Chondrocyte (in vitro differentiated cells): ENCODE measurements at places on chromosomes 2 and 18. TPM values are rescaled to one million over a fixed set of nuclear protein-coding genes. Genes with fewer than 3 reads are reported as not detected.

DNA sequence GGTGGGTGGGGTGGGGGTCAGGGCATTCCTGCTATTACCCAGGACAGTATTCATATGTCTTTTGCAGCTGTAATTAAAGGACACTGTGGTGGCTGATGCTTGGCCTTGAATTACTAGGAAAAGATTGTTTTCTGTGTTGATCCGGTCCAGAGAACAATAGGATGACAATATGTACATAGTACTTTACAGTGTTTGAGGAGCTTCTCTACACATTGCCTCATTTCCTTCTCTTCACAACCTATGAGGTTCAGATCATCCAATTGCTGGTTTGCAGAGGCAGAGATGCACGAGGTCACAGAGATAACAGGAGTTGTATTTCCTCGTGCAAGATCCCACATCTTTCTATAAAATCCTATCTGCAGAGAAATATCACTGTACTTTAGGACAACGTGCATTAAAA lies 119.5 kb downstream of the LIPG start:
- H3K4me1 ChIP-seq, result peaks cover 4% of the 10 kb centered on the region
- no peaks in the 10 kb centered on the region for H3K36me3 ChIP-seq
- H3K4me3 ChIP-seq, result no peak overlapping the region

DNA sequence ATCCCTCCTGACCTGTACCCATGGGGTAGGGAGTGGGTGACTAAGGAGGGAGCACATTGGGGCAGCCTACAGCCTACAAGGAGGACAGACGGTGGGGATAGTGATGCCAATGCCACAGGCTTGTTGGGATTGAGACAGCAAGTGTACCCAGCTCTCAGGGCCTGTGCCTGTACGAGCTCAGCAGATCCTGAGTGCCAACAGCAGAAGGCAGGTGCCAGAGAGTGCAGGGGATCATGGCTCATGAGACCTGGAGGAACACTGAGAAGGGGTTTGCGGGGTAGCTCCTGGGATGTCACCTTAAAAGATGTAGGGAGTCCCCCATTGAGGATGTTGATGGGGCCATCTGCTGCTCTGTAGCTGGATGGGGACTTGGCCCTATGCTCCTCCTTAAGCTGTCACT lies 10.3 kb upstream of the SNED1 start:
- peaks cover 24% of the 10 kb centered on the region for H3K4me1 ChIP-seq
- no peak overlapping the region for H3K4me3 ChIP-seq
- H3K27me3 ChIP-seq, result peaks cover 11% of the 10 kb centered on the region
- H3K36me3 ChIP-seq, result no peaks in the 10 kb centered on the region
- no peak for DNase-seq

DNA sequence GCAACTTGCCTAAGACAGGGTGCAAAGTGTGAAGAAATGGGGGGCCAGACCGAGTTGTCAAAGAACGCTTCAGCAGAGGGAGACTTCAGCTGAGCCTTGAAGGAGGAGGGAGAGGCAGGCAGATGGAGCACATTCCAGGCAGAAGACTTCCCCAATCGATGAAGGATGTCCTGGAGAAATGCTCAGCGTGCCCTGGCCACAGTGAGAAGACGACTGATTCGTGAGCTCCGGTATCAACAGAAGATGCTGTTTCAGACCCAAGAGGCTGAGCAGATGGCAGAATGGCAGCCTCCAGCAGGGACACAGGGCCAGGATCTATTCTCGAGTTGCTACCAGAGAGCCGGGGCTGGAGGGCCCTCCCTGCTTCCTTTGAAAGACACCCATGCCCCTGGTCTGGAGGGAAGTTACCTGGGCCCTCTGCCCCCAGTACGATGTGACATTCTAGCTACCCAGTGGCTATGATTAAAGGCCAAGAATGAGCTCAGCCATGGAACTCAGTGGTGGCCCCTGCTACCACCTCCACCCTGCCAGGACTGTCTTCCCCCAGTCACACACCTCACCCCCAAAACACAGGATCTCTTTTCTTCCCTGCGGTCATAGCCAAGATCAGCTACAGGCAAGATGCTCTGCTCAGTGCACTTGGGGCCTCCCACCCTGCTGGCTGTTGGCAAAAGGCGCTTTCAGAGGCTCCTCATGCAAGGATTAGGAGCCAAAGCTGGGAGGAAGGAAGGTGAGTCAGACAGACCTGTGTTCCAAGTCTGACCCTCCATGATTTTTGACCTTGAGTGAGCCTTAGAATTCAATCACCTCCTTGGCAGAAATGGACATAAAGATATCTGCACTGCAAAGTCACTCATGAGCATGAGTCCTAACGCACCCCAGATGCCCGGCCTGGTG lies 84.3 kb downstream of the TFCP2L1 start:
- H3K27me3 ChIP-seq, result no peaks in the 10 kb centered on the region
- H3K4me1 ChIP-seq, result peaks cover 19% of the 10 kb centered on the region
- DNase-seq, result no peak
- H3K27ac ChIP-seq, result no peak overlapping the region

PFN4 gene
- total RNA-seq, result 1.3 to 1.4 TPM (median 1.3 TPM) in 3 replicates

GRCh38 chr2:7697052-7697451 lies 779.8 kb downstream of the RNF144A start:
- DNase-seq, result no peak
- no peak overlapping the region for H3K27ac ChIP-seq
- peaks cover 2% of the 10 kb centered on the region for H3K27me3 ChIP-seq

DNA sequence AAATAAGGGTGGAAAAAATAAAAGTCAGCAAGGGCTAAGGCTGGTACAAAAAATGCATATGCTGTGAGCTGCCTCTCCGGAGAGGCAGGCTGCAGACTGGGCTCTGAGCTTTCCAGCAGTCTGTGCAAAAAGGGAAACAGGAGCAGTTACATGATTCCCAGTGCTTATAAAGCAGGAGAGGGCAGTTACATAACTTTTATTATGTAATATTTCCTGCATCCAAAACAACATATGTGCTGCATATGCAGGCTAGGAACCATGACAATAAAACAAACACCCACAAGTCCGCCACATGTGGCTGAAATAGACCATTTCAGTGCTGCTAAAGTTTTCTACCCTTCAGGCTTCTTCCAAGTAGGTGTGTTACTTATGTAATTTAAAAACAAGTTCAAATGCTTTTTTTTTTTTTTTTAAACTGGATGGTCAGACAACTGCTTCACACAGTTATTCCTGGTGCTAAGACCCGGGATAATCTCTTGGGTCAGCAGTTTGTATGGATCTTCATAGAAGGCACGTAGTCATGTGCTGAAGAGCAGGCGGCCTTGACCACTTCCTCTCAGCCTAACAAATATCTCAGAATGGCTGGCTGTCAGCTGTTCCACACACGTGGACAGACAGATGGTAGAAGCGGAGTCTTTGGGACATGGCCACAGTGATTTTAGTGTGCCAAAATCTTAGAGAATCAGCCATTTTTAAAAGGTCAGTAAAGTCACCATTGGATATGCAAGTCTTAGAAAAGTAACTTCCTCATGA lies 43.5 kb downstream of the ARMC9 start:
- peaks cover 7% of the 10 kb centered on the region for H3K4me1 ChIP-seq
- H3K27me3 ChIP-seq, result no peaks in the 10 kb centered on the region
- DNase-seq, result no peak
- H3K4me3 ChIP-seq, result no peak overlapping the region
- H3K36me3 ChIP-seq, result peaks cover 46% of the 10 kb centered on the region

ABHD1 gene
- total RNA-seq, result 0.30 to 0.44 TPM (median 0.31 TPM) in 3 replicates

GRCh38 chr2:16170675-16171424 lies 230.5 kb downstream of the MYCN start:
- H3K27me3 ChIP-seq, result peaks cover 26% of the 10 kb centered on the region
- H3K27ac ChIP-seq, result no peak overlapping the region
- H3K36me3 ChIP-seq, result no peaks in the 10 kb centered on the region
- no peaks in the 10 kb centered on the region for H3K4me1 ChIP-seq

DNA sequence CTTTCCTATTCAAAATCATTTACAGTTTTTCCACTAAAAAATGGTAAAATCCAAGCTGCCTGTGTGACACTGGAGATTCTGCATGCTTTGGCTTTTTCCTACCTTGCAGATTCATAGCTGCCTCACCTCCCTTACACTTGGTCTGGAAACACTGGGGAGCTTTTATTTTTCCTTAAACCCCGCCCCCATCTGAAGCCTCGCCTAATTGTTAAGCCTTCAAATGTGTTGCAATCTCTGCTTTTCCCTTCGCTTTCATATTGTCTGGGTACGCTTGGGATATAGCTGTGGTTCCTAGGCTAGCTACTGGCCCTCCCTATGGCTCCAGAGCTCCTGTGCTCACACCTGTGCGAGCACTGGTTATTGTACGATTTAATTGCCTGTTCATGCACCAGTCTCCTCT lies 942.4 kb upstream of the GYPC start:
- DNase-seq, result no peak
- no peaks in the 10 kb centered on the region for H3K36me3 ChIP-seq
- no peaks in the 10 kb centered on the region for H3K4me1 ChIP-seq
- H3K27me3 ChIP-seq, result no peaks in the 10 kb centered on the region
- no peak overlapping the region for H3K27ac ChIP-seq

- H3K27ac ChIP-seq, result no peak overlapping the region
- no peak for DNase-seq
- no peaks in the 10 kb centered on the region for H3K4me1 ChIP-seq
- no peaks in the 10 kb centered on the region for H3K27me3 ChIP-seq
- no peak overlapping the region for H3K4me3 ChIP-seq
These were observed 238.7 kb upstream of the COPS8 start for GRCh38 chr2:236847023-236847422.

GRCh38 chr2:189454009-189454408 lies 12.7 kb downstream of the WDR75 start:
- no peaks in the 10 kb centered on the region for H3K27me3 ChIP-seq
- H3K36me3 ChIP-seq, result peaks cover 27% of the 10 kb centered on the region
- no peak for DNase-seq
- peaks cover 3% of the 10 kb centered on the region for H3K4me1 ChIP-seq
- peak overlapping the region; percentile 15 for H3K27ac ChIP-seq

SLC5A7 gene
- total RNA-seq, result not detected in 3 replicates

TCF4 gene
- 36.8 to 91.8 TPM (median 46.6 TPM) in 3 replicates for total RNA-seq

MAP3K19 gene
- total RNA-seq, result not detected in 3 replicates

- no peaks in the 10 kb centered on the region for H3K27me3 ChIP-seq
- H3K4me1 ChIP-seq, result peaks cover 25% of the 10 kb centered on the region
- no peak overlapping the region for H3K27ac ChIP-seq
These were observed 37.5 kb downstream of the TCF4 start for GRCh38 chr18:55550471-55550870.

- H3K4me1 ChIP-seq, result peaks cover 21% of the 10 kb centered on the region
- H3K27me3 ChIP-seq, result no peaks in the 10 kb centered on the region
- no peaks in the 10 kb centered on the region for H3K36me3 ChIP-seq
- no peak overlapping the region for H3K4me3 ChIP-seq
- H3K27ac ChIP-seq, result no peak overlapping the region
These were observed 599.1 kb downstream of the NYAP2 start for GRCh38 chr2:225998653-225999052.

LYPD6 gene
- total RNA-seq, result 0.46 to 0.82 TPM (median 0.57 TPM) in 3 replicates

SERPINB4 gene
- total RNA-seq, result not detected in 3 replicates

ALPG gene
- total RNA-seq, result not detected in 3 replicates

DNA sequence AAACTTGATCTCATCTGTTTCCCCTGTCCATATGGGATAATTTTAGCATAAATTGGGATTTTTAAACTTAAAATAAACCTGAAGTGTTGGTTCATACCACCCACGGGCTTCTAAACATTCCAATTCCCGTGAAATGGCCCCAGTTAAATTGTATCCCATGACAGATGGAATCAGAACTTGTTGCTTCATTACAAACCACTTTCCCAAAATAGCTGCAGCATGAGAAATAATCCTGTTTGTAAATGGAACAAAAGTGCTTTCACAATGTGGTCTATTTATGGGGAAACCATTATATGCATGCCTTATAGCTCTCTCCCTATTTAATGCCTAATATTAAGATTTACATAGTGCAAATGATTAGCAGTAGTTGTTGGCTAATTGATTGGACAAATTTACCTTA lies 15.9 kb downstream of the SCG2 start:
- no peak for DNase-seq
- H3K36me3 ChIP-seq, result no peaks in the 10 kb centered on the region
- H3K4me1 ChIP-seq, result peaks cover 39% of the 10 kb centered on the region
- H3K27ac ChIP-seq, result peak overlapping the region; percentile 76
- no peaks in the 10 kb centered on the region for H3K27me3 ChIP-seq

DNA sequence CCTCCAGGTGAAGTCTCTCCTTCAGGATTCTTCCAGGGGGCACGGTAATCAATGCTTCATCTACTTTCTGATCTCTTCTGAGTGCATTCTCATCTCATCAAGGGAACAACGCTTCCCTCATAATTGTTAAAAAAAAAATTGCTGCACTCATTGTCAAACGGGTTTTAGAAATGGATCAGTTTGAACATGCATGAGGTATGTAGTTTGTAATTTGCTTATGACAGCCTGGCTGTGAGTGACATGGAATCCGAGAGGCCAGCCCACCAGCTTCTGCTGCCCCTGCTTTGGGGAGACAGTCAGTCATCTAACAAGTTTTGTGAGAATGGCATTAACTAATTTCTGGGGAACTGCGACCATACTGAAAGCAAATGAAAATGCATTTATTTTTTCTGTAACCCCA lies 791.9 kb upstream of the SOX11 start:
- peaks cover 11% of the 10 kb centered on the region for H3K4me1 ChIP-seq
- H3K27ac ChIP-seq, result no peak overlapping the region
- no peak overlapping the region for H3K4me3 ChIP-seq
- peaks cover 2% of the 10 kb centered on the region for H3K27me3 ChIP-seq
- DNase-seq, result no peak

GKN2 gene
- total RNA-seq, result not detected in 3 replicates

DNA sequence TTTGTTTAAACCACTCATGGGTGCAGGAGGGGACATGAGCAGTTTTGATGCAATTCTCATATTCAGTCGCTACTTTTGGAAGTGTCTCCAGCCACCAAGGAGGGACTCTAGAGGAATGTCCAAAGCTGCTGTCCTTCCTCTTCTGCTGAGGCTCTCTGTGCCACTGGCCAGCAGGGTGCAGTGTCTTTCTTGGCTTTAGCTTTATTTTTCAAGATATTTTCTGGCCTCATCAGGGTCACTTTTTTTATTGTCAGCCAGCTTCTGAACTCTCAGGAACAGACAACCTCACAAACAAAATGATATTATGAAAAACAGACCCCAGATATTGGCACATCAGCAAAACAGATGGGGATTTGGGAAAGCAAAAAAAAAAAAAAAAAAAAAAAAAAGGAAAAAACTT lies 289.3 kb upstream of the ZSWIM2 start:
- DNase-seq, result no peak
- H3K36me3 ChIP-seq, result no peaks in the 10 kb centered on the region
- peaks cover 5% of the 10 kb centered on the region for H3K4me1 ChIP-seq

SNORC gene
- total RNA-seq, result 2.1 to 3.4 TPM (median 2.2 TPM) in 3 replicates

DNA sequence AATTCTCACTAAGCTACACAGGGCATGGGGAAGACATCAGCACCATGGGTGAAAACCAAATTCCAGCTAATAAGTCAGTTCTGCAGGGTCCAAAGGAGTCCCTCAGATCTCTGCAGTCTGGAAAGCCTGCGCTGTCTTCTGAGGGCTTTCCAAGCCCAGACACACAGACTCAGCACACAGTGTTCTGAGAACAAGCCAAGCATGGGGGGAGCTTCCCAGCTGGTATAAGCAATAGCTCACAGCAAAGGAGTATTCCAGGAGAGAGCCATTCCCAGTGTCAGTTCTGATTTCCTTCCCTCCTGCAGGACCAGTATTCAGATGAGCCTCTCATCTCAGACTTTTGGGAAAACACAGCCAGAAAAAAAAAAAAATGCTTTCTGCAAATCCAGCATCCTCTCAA lies 370.8 kb downstream of the TNS1 start:
- peaks cover 3% of the 10 kb centered on the region for H3K36me3 ChIP-seq
- H3K27me3 ChIP-seq, result no peaks in the 10 kb centered on the region
- no peak overlapping the region for H3K27ac ChIP-seq
